Stimulated activated naive CD4-positive, alpha-beta T cell (primary cell): ENCODE measurements at places on chromosomes 13 and 19.
A peak's percentile ranks its signal among the peaks of the same experiment; 100 is the strongest.

- DNase-seq = no peak
Observed at GRCh38 chr13:23806874-23807526, 82.2 kb downstream of the MIPEP start.

GRCh38 chr13:35690581-35691207, 214.2 kb upstream of the MAB21L1 start:
- DNase-seq = no peak

DNA sequence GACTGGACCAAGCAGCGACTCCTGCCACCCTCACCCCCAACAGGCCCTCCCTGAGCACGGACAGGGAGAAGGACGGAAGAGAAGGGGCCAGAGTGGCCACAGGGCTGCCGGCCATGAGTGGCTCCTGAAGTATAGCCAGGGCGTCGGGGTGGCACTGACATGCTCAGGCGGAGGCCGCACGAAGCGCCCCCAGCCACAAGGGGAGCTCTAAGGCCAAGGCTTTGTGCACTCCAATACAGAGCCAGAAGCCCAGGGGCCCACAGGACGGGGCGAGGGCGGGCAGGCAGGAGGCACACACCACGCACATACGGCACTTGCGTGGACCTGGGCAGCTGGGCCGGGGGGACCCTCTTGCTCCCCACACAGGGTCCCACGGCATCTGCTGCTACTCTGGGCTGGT, 52.0 kb downstream of the KLF2 start:
- DNase-seq = peak; percentile 15

- no peak for DNase-seq
Observed at GRCh38 chr19:18308051-18308947, 14.6 kb downstream of the LSM4 start.

DNA sequence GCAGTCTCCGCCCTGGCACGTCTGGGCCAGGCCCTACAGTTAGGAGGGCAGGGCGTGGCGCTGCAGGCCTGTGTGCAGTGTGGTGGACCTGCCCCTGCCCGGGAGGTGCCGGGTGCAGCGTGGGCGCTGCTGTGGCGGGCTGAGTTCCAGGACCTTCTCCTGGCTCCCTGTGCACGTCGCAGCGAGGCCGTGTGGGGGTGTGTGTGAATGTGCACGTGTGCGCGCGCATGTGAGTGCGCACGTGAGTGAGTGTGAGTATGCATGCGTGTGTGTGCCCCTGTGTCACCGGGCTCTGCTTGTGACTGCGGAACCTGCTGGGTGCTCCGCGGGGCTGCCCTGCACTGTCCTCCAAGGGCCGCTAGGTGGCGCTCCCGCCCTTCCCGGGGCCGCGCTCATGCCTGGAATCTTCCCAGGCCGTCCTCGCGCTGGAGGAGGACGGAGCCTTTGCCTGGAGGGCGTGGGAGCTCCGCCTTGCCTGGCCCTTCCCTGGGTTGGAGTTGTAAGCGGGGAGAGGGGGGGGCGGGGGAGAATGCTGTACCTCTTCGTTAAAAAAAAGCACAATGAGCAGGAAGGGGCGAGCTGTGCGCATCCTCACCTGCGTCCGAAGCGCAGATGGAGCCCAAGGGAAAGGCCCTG, 79.3 kb downstream of the KDM4B start:
- peak; percentile 46 for DNase-seq

DNA sequence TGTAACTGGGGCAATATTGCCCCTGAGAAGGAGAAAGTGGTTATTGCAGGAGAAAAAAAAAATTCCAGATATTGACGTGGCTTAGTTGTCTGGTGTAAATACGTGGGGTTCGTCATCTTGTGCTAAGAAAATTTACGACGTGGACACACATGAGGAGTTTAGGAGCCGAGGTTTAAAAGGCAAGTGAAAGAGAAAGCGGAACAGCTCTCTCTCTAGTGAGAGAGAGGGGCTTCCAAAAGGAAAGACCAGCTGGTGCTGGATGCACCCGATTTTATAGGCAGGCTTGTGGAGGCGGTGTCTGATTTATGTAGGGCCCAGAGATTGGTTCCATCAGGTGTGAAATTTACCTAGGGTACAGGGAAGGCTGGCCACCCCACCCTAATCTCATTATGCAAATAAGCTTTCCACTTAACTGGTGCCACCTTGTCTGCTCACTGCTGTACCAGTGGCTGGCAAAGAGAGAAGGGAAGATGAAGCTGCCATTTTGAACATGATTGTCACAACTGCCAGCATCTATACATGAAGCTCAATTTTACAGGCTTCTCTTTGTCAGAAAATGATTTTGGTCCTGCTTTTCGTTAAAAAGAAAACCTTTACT, 845.1 kb downstream of the DACH1 start:
- DNase-seq = no peak

GRCh38 chr13:33087091-33087490, 70.9 kb downstream of the KL start:
- DNase-seq = no peak

GRCh38 chr13:106802917-106803316, 235.0 kb upstream of the ARGLU1 start:
- no peak for DNase-seq

DNA sequence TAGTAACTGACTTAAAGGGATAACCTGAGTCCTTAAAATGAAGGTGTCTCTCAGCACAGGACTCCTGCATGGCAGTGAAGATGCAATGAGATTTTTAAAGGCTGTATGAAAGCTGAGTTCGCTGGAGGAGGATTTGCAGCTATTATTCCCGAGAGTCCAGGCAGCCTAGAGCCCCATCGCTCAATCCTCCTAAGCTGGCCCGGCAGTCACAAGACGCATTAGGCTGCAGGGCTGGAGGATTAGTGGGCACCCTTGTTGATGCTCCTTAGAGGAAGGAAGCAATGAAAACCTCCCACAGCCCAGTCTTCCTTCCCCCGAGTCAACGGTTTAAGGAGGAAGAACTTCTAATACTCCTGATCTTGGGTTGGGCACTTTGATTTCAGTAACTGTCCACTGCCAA, 239.5 kb downstream of the EFNB2 start:
- DNase-seq = no peak

DNA sequence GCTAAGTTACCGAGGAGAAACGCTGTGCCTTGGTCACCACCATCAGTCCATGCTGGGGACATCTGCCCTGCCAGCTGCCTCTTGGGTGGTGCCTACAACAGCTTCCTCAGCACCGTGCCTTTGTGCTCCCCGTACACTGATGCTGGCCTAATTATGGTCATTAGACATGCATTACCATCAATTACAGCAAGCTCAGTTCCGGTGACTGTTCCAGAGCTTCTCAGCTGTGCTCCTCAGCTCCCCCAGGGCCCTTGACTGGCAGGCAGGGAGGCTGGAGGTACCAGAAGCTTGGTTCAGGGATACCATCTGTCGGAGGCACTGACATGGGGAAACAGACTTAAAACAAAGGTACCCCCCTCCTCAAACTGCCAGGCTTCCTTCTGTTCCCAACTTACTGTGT, 40.2 kb downstream of the CILP2 start:
- DNase-seq = no peak

- no peak for DNase-seq
Observed at GRCh38 chr13:39887387-39887786, 231.9 kb downstream of the COG6 start.

- no peak for DNase-seq
Observed at GRCh38 chr19:54142166-54142780, 4.7 kb downstream of the CNOT3 start.

- no peak for DNase-seq
Observed at GRCh38 chr19:37988758-37989635, 82.0 kb downstream of the SIPA1L3 start.
